ENCODE measurements at places on chromosomes 13 and 19.

- DNase-seq: no peak
These were observed 10.8 kb downstream of the ZNF101 start for GRCh38 chr19:19679176-19680073.

- no peak for DNase-seq
These were observed 5.7 kb downstream of the SOX1 start for GRCh38 chr13:112072534-112073244.

DNA sequence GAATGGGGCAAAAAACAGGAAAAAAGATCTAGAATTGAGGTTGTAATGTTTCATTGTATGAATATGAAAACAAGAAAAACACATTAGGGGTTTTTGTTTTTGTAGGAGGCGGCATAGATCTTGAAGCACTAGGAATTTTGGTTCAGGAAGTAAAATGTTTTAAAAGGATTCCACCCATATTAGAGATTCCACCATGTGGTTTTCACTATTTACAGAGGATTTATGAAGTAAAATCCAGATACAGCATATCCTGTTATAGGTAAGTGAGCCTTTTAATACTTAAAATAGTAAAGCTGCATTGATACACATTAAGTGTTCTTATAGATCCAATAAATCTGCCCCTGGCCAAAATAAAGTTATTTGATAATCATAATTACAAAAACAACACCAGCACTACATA is 61.4 kb downstream of the MICU2 start:
- DNase-seq: no peak

GRCh38 chr13:109979228-109979627 is 192.8 kb upstream of the IRS2 start:
- DNase-seq: no peak

DNA sequence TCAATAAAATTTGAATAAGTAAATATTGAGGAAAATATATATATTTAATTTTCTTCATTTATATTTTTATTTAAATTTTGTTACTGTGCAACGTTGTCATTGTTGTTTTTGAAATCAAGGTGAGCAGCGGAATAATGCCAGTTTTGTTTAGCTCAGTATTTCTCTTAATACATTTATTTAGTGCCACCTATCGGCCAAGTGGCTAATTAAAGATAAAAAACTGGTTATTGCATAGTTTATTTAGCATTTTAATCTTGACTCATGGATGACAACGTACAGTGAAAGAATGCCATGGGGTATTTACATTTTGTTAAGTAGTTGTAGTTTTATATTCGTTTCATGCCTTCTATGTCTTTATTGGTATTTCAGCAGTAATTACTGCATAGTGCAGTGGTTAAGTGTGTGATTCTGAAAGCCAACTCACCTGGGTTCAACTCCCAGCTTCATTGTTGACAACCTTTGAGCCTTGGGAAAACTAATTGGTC is 265.9 kb downstream of the MYO16 start:
- DNase-seq: no peak

GRCh38 chr13:114078461-114079451 is 53.7 kb downstream of the RASA3 start:
- DNase-seq: no peak

All from central memory CD8-positive, alpha-beta T cell (primary cell).